ENCODE measurements at places on chromosomes 11 and 22. TPM values are rescaled to one million over a fixed set of nuclear protein-coding genes. Genes with fewer than 3 reads are reported as not detected.

The KBTBD3 gene
- 12.5 TPM for total RNA-seq

The YAP1 gene
- total RNA-seq: 16.0 TPM

The CARD18 gene
- not detected for total RNA-seq

The LGALS1 gene
- total RNA-seq: 69.8 TPM

The MYO18B gene
- 0.31 TPM for total RNA-seq

The OLFML1 gene
- 0.94 TPM for total RNA-seq

The SPI1 gene
- total RNA-seq: 1.6 TPM

The UBQLNL gene
- 1.9 TPM for total RNA-seq

The OR52M1 gene
- total RNA-seq: not detected

The RBMXL2 gene
- 0.31 TPM for total RNA-seq

The SF1 gene
- 193 TPM for total RNA-seq

The KCNQ1OT1 gene
- 17.2 TPM for total RNA-seq

The A4GALT gene
- total RNA-seq: 0.94 TPM

The IFITM10 gene
- 0.94 TPM for total RNA-seq

The HEPN1 gene
- not detected for total RNA-seq

The MS4A2 gene
- not detected for total RNA-seq

The SNAP29 gene
- 10.3 TPM for total RNA-seq

The SOX10 gene
- total RNA-seq: 3.4 TPM

The DRD2 gene
- total RNA-seq: 0.31 TPM

The VWCE gene
- total RNA-seq: 7.2 TPM

The PAX6 gene
- total RNA-seq: 34.4 TPM

The CRYBA4 gene
- total RNA-seq: not detected

The PKNOX2 gene
- 13.1 TPM for total RNA-seq

The SLC15A3 gene
- 1.9 TPM for total RNA-seq
